Breast epithelium (tissue), 4 donors: ENCODE measurements at places on chromosomes 12 and 14.

GRCh38 chr12:49483619-49484018 lies 55.2 kb upstream of the KCNH3 start:
- H3K4me3 ChIP-seq = no peak overlapping the region
- H3K4me1 ChIP-seq = no peaks in the 10 kb centered on the region
- H3K36me3 ChIP-seq = no peaks in the 10 kb centered on the region
- DNase-seq = no peak
- H3K27ac ChIP-seq = no peak overlapping the region

DNA sequence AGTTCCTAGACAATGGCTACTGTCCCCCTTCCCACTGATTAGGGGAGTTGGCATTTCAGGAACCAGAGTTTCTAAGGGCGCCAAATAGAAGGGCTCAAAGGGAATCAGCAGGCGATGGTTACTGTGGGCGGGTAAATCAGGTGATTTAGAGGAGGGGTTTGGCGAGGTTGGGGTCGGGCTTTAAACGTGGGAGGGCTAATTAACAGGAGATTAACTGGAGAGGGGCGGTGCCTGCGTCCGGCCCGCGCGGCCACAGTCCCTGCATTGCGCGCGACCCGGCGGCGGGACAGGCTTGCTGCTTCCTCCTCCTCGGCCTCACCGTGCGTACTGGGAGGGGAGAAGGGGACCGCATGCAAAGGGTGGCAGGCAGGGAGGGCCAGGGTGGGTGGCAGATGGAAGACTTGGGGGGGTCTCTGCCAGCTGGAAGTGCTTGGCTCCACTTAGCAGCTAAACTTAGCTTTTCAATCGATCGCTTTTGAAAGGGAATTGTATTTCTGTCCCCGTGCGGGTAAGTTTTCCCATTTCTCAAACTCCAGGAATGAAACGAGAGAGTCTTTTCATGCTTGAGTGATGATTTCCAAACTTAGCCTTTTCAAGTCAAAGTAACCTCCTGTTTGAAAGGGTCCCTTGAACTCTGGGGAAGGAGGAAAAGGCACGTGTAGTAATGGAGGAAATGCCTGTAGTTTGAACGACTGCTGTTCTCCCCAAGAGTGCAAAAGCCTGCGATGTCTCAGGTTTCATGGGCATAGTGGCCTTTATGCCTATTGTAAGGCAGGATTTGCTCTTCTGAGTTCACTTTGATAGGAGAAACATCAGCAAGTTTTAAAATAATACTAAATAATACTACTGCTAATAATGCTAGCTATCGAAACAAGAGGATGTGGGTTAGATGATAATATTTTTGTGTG lies at the start of gene MGST1:
TSS of gene MGST1 (plus strand) at position 255 of the 908 bp plus-strand sequence. CDS start 6,608 bp downstream, outside the sequence.
- no peaks in the 10 kb centered on the region for H3K27me3 ChIP-seq
- H3K4me3 ChIP-seq = peak within 1 kb of the TSS; percentile 53
- peak within 1 kb of the TSS; percentile 95 for H3K27ac ChIP-seq

DNA sequence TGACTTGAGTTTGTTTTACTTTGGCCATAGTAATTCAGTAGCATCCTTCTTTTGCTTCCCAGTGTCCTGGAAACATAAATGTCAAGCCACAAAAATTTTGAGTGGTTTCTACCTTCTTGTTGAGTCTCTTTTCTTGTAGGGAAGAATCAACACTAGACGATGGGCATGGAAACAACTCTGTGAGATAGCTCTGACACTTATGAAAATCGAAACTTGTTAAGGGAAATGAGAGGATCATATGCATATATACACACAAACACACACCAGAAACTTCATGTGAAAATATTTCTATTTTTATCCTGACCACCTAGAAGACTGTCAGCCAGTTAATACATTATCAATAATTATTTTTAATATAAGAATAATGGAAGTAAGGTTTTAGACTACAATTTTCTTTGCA lies 1247.3 kb upstream of the FLRT2 start:
- no peaks in the 10 kb centered on the region for H3K4me1 ChIP-seq
- H3K36me3 ChIP-seq = no peaks in the 10 kb centered on the region
- DNase-seq = no peak
- no peak overlapping the region for H3K27ac ChIP-seq

GRCh38 chr14:90255871-90256270 lies 482 bp upstream of the PSMC1 start:
- no peak overlapping the region for H3K27ac ChIP-seq
- H3K36me3 ChIP-seq = no peaks in the 10 kb centered on the region
- DNase-seq = no peak
- H3K4me1 ChIP-seq = no peaks in the 10 kb centered on the region
- peak overlapping the region; percentile 95 for H3K4me3 ChIP-seq

DNA sequence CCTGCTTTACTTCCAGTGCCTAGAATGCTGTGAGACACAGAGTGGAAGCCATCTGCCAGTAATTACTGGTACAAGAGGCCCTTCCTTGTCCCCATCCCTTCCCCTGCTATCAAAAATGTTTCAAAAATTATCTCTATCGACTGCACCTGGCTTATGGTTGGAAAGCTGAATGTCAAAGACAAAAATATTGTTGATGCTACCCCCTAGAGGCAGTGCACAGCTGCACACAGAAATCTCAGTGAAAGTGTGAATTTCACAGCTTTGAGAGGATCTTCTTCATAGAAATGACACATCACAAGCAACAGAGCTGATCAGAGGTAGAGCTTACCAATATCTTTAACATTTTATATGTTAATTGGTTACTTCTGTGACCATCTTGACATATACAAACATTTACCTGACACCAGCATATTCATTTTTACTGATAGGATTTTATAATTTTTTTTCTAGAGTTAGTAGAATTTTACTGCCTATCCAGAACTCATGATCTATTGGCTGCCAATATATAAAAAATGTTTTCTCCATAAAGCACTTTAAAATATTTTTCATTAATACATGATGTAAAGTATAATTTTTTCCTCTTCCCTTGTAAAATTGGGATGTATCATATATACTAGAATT lies 138.0 kb downstream of the AACS start:
- no peaks in the 10 kb centered on the region for H3K36me3 ChIP-seq
- no peak overlapping the region for H3K27ac ChIP-seq
- no peak overlapping the region for H3K4me3 ChIP-seq
- DNase-seq = no peak
- no peaks in the 10 kb centered on the region for H3K4me1 ChIP-seq

DNA sequence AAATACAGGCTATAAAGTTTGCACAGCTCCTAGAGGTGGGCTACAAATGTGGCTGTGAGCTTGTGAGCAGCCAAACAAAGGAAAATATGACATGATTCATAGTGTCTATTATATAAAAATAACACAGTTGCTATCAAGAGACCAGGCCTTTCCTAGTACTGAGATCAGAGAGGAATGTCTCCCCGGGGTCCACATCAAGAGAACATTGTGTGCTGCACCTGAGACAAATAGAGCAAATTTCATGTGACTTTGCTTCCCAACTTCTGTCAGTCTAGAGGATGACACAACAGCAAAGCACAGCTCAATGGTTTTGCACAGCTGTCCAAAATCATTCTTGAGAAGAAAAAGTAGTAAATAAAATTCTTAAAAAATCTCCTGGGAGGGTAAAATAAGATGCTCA lies 297.5 kb upstream of the PRKD1 start:
- no peaks in the 10 kb centered on the region for H3K36me3 ChIP-seq
- H3K27ac ChIP-seq = peak overlapping the region; percentile 87
- H3K27me3 ChIP-seq = no peaks in the 10 kb centered on the region
- no peak overlapping the region for H3K4me3 ChIP-seq
- peaks cover 23% of the 10 kb centered on the region for H3K4me1 ChIP-seq

DNA sequence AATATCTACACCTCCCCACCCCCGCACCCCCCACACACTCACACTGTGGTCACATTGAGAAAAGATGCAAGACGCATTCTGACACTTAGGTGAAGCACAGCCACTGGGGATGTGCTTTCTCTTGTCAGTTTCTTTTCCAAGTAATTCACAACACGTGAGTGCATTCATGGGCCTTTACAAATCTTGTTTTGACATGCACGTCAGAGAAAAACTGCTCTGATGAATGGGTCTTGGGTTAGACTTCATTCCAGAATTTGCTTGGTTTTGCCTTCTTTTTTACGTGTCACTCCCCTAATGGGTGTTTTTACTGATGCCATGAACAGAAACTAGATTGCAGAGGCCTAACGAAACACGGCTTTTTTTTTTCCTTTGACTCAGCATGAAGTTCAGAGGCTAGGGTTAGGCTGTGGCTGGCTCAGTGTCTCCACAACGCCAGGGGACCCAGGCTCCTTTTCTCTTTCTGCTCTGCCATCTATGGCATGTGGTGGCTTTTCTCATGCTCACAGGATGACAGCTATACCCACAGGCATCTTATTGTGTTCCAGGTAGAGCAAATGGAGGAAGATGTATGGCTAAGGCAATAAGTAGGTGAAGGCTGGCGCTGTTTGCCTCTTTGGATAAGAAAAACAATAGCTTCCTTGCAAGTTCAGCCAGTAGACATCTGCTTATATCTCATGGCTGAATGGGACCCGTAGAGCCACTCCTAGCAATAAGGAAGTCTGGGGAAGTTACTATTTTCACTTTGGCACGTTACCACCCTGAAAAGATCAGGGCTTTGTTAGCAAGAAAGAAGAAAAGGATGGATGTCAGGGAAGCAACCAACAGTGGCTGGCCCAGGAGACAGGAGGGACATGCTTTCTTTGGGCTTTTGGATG lies 253.3 kb downstream of the SLC15A4 start:
- H3K36me3 ChIP-seq = no peaks in the 10 kb centered on the region
- H3K27ac ChIP-seq = no peak overlapping the region
- no peak overlapping the region for H3K4me3 ChIP-seq
- no peak for DNase-seq
- no peaks in the 10 kb centered on the region for H3K27me3 ChIP-seq

GRCh38 chr12:49540229-49541139 lies 1.7 kb downstream of the KCNH3 start:
- H3K4me3 ChIP-seq = no peak overlapping the region
- peak; percentile 55 for DNase-seq
- peaks cover 12% of the 10 kb centered on the region for H3K27me3 ChIP-seq

GRCh38 chr12:42525444-42525843 lies 64.1 kb downstream of the PRICKLE1 start:
- no peaks in the 10 kb centered on the region for H3K36me3 ChIP-seq
- DNase-seq = no peak
- no peak overlapping the region for H3K4me3 ChIP-seq
- H3K4me1 ChIP-seq = no peaks in the 10 kb centered on the region

DNA sequence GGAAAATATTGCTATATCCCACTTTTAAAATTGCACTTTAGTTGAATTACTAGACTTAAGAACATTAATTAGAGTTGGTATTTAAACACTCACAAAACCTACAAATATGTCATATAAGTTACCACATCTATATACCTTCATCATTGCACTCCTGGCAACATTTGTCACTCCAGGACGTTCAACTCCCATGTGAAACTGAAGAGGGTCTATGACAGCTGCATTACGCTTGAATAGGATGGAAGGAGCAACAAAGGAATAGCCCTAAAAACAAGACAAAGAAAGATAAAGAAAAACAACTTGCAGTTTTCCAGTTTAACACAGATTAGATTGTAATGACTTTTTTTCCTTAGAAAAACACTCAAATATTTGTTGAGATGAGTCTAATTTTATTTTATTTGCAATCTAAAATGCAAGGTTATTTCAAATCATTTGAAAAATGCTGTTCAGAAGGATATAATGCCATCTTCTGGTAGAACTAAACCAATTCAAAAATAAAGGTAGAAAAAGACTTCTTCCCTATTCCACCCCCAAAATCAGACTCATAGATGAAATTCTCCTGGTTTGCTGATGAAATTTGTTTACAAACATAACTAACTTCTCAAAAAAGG lies 84.3 kb upstream of the TTC7B start:
- no peaks in the 10 kb centered on the region for H3K27me3 ChIP-seq
- DNase-seq = no peak
- no peak overlapping the region for H3K4me3 ChIP-seq
- H3K27ac ChIP-seq = no peak overlapping the region
- no peaks in the 10 kb centered on the region for H3K36me3 ChIP-seq
- H3K4me1 ChIP-seq = no peaks in the 10 kb centered on the region

- H3K4me3 ChIP-seq = no peak overlapping the region
- H3K27me3 ChIP-seq = no peaks in the 10 kb centered on the region
- no peaks in the 10 kb centered on the region for H3K4me1 ChIP-seq
- H3K36me3 ChIP-seq = no peaks in the 10 kb centered on the region
Measured at GRCh38 chr12:113655919-113656318, 184.2 kb upstream of the LHX5 start.

DNA sequence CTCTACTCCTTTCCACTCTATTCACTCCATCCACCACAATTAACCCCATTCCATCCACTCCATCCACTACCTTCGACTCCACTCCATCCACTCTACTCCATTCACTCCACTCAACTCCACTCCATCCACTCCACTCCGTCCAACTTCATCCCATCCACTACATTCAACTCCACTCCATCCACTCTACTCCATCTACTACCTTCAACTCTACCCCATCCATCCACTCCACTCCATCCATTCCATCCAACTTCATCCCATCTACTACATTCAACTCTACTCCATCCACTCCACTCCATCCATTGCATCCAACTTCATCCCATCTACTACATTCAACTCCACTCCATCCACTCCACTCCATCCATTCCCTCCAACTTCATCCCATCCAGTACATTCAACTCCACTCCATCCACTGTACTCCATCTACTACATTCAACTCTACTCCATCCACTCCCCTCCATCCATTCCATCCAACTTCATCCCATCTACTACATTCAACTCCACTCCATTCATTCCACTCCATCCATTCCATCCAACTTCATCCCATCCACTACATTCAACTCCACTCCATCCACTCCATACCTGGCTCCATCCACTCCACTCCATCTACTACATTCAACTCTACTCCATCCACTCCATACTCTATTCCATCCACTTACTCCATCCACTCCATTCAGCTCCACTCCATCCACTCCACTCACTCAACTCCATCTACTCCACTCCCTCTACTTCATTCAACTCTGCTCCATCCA lies 16.4 kb downstream of the HNF1A start:
- no peaks in the 10 kb centered on the region for H3K27me3 ChIP-seq
- no peak overlapping the region for H3K4me3 ChIP-seq
- DNase-seq = no peak

DNA sequence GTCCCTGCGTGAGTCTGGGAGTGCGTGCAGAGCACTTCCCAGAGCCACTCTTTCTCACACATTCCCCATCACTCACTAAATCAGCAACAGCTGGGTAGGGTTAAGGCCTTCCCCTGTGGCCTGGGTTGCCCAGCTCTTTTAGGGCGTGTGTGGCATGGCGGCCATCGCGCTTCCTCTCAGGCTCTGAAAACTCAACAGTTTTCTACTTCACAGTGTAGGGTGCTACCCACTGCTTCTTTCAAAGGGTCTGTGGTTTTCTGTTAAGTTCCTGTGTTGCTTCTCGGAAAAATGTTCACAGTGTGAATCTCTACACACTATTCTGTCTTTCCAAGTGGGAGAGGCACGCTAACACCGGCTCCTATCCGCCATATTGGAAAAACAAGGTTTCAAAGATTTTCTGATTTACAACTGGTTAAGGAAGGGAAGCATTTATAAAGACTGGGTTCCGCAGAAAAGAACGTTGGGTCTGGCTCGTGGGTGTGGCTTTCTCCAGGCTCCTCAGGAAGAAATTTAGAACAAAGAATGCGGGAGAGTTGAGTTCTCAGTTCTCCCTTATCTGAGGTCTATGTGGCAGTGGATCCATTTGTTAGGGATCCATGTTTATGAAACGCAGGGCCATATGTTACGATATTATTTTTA lies 34.9 kb upstream of the AEBP2 start:
- no peak for DNase-seq
- H3K27ac ChIP-seq = no peak overlapping the region
- H3K27me3 ChIP-seq = no peaks in the 10 kb centered on the region
- no peak overlapping the region for H3K4me3 ChIP-seq
- no peaks in the 10 kb centered on the region for H3K36me3 ChIP-seq
